ENCODE measurements at places on chromosomes 3 and 15.

GRCh38 chr15:41746802-41747201 is 27.5 kb upstream of the MAPKBP1 start:
- DNase-seq = no peak

- no peak for DNase-seq
Measured at GRCh38 chr15:98875309-98875708, 132.3 kb downstream of the PGPEP1L start.

GRCh38 chr3:188832146-188832545 is 339.6 kb upstream of the TPRG1 start:
- DNase-seq = no peak

GRCh38 chr15:80641384-80641783 is 53.7 kb upstream of the ABHD17C start:
- no peak for DNase-seq

- no peak for DNase-seq
Measured at GRCh38 chr3:12986521-12986920, 86.7 kb downstream of the IQSEC1 start.

DNA sequence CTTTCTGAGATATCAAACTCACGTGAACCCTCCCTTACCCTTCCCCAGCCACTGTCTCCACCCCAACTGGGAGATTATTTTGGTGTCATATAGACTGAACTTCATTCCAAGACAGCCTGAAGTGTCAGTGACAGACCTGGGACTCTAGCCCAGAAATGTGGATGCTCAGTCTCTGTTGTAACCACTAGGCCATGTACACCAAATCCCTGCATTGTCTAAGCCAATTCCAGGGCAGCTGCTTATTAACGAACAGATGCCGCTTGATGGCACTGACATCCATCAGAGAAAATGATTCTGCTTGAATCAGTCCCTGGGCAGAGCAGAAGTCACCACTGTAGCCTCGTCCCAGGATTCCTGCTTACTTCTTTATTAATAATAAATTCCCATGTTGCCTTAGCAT is 305.5 kb downstream of the GRM7 start:
- DNase-seq = no peak

GRCh38 chr3:161104561-161105551 is at the start of gene B3GALNT1:
TSS of gene B3GALNT1 (minus strand) at chr3:161105349. CDS start at chr3:161086754, 18,595 bp downstream.
- peak; percentile 6 for DNase-seq

DNA sequence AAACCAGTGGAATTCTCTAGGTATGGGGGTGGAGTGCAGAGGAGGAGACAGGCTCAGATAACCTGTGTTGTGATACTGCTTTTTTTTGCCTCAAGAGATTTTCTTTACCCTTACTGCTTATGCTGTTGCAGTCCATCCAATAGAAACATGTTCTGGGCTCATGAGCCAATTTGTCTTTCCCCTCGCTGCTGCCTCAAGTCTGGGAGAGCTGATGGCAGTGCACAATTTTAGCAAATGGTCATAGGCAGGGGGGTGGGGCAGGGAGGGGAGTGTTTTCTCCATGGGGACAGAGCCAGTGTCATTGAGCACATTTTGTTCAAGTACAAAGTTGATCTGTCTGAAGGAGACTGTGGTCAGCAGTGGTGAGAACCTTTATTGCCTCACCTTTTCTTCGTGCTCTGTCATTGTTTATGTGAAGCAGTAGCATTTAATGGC is 134.9 kb downstream of the MBNL1 start:
- DNase-seq = no peak

DNA sequence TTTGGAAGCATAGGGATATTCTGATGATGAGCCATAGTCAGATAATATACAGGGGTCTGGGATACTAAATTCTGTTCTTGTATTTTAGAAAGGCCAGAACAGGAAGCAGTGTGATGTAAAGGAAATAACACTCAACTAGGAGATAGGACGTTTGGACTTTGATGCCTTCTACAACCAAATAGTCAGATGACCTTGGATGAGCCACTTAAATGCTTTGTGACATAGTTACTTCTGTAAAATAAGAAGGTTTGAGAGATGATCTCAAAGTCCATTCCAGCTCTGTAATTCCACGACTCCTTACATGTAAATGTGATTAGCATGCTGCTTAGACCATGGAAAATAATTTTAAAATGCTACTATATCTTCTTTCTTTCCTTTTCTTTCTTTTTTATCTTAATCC is 29.5 kb upstream of the CCDC54 start:
- no peak for DNase-seq

GRCh38 chr3:193641440-193641775 is 48.4 kb downstream of the OPA1 start:
- DNase-seq = no peak

- no peak for DNase-seq
Measured at GRCh38 chr3:157136647-157137387, 23.1 kb downstream of the CCNL1 start.

GRCh38 chr15:37425541-37425940 is 325.2 kb upstream of the MEIS2 start:
- no peak for DNase-seq

- DNase-seq = no peak
Measured at GRCh38 chr3:194785315-194785714, 99.6 kb downstream of the FAM43A start.

DNA sequence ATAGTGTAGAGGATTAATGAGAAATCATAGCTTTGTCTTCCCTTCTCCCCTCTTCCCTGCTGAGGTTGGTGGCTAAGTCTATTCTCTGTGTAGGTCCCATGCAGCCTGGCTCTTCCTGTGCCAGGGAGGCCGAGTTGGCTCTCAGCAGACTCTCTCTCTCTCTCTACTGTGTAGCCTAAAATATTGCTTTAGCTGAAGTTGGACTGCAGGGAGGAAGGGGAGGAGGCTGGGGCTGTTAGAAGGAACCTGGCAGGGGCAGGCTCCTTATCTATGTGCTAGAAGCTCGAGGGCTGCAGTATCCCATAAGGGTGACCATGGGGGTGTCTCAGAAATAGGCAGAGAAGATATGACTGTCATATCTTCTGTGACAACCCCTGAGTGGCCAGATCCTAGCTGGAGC is 160.8 kb downstream of the EPHB1 start:
- DNase-seq = no peak

GRCh38 chr15:29677871-29678461 is 144.3 kb downstream of the TJP1 start:
- DNase-seq = no peak

- DNase-seq = no peak
Measured at GRCh38 chr3:136617198-136617597, 135.0 kb downstream of the STAG1 start.

- DNase-seq = no peak
Measured at GRCh38 chr3:71689291-71689690, 35.9 kb downstream of the EIF4E3 start.

GRCh38 chr15:91050128-91050455 is 27.7 kb upstream of the VPS33B start:
- no peak for DNase-seq

DNA sequence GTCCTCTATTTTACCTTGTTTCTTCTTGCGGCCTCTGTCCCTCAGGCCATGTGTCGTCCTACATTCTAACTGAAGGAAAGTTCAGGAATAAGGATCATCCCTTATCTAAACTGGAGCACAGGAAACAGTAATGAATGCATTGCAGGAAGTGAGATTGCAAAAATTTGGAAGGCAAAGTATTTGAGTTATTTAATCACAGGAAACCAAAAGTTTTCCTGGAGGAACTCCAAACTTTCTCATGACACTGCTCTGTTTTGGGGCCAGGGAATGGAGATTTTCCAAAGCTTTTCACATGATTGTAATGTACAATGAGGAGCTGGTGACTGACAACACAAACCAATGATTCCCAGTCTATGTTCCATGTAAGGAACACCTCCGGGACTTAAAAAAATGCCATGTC is 57.8 kb upstream of the PLSCR4 start:
- no peak for DNase-seq

- DNase-seq = no peak
Measured at GRCh38 chr3:71564361-71564760, 19.2 kb downstream of the FOXP1 start.

GRCh38 chr3:65902304-65902793 is 136.4 kb downstream of the MAGI1 start:
- DNase-seq = no peak

GRCh38 chr3:193729088-193729465 is 136.1 kb downstream of the OPA1 start:
- no peak for DNase-seq

- DNase-seq = no peak
Measured at GRCh38 chr3:39456159-39456558, 11.3 kb upstream of the MOBP start.

DNA sequence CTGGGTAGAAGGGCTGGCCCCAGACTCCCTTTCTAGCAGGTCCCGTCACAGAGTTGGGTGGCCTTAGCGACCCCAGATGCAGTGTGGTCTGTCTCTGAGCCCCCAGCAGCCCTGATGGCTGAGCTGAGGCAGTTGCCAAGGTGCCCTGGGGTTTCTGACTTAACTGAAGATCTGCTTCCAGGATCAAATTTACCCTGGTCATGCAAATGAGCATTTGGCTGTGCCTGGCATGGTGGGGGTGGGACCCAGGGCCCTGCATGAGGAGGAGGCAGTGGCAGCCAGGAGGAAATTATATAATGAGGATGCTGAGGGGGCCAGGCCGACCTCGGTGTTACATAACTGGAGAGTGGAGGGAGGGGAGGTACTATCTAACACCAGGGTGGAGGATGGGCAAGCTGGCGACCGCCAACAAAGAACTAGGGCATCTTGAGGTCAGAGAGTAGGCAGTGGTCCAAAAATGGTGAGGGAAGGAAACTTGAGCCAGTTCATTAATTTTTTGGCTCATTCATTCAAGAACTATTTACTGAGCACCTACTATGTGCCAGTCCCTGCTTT is 16.4 kb downstream of the PLEKHO2 start:
- no peak for DNase-seq

- DNase-seq = no peak
Measured at GRCh38 chr3:129633751-129634481, 27.4 kb upstream of the PLXND1 start.

- DNase-seq = peak; percentile 7
Measured at GRCh38 chr15:101059381-101060341, 140.5 kb downstream of the LRRK1 start.

- no peak for DNase-seq
Measured at GRCh38 chr15:79028411-79028964, 62.1 kb downstream of the RASGRF1 start.

DNA sequence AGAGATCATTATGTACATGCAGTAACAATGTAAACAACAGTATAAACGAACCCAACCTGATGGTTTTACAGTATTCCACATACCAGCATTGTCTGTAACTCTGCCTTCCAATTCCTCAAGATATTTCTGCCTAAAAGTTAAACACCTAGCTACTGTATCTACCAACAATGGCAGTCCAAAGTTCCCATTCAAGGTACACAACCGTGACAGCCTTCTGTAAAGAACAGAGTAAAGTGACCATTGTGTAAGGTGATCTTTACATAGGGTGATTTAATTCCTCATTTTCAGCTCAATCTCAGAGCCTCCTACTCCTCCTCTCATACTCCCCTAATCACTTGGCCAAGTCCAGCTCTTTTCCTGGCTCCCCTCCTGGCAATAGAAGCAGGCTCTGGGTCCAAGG is 10.4 kb downstream of the SECISBP2L start:
- DNase-seq = no peak

GRCh38 chr3:42336103-42336502 is 70.1 kb upstream of the CCK start:
- no peak for DNase-seq

DNA sequence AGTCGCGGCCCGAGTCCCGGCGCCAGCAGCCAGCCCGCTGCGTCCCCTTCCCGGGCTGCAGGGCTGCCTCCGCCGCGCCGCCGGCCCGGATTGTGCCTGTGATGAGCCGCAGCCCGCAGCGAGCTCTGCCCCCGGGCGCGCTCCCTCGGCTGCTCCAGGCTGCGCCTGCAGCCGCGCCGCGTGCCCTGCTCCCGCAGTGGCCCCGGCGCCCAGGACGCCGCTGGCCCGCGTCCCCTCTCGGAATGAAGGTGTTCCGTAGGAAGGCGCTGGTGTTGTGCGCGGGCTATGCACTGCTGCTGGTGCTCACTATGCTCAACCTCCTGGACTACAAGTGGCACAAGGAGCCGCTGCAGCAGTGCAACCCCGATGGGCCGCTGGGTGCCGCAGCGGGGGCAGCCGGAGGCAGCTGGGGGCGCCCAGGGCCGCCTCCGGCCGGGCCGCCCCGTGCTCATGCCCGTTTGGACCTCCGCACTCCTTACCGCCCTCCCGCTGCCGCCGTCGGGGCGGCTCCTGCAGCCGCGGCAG is 1.2 kb downstream of the CHST2 start:
- DNase-seq = peak; percentile 20

DNA sequence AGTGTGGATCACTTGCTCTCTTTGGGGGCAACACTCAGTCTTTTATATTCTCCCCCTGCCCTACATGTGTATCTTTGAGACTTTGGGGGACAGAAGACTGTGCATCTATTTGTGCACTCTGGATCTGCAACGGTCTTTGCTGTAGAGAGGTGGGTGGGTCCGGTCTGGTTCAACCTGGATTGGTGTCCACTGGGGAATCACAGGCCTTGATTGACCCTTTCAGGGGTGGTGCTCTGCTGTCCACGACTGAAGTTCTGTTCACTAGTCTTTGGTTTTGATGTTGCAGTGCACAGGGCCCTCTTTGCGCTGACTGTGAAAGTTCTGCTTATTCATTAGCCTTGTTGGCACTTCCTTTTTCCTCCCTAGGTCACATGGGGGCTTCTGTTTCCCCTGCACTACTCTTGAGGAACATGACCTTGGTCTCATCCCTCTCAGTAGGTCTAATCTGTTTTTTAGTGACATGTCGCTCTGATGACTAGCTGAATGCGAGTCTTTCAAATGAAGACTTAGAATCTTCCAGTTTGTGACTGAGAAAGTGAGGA is 284.2 kb downstream of the SV2B start:
- DNase-seq = no peak

DNA sequence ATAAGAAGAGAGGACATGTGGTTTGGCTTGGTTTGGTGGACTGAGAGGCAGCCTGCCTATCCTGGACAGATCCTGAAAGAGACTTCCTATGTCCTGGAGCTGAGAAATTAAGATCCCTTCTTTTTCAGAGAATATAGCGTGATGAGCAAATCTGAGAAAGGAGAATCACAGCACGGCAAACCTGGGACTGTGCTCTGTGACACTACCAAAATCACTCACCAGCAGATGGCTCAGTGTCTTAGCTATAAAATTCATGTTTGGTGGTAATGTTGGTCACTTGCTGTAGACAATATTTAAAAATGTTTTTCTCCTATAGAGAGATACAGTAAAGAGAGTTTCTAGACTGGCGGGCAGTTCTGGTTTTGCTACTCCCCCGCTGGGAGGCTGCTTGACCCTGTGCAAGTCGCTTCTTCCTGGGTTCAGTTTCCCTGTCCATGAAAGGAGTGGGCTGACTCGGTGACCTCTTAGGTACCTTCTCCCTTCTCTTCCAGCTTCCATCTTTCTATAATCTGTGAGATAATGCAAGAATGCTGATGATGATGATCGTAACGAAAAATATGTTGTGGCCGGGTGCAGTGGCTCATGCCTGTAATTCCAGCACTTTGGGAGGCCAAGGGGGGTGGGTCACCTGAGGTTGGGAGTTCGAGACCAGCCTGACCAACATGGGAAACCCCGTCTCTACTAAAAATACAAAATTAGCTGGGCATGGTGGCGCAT is 7.6 kb upstream of the HES1 start:
- no peak for DNase-seq

Data from naive thymus-derived CD8-positive, alpha-beta T cell (primary cell).